Choroid plexus epithelial cell (primary cell): ENCODE measurements at places on chromosomes 13 and 19.

GRCh38 chr13:34340534-34340933 lies 522.6 kb downstream of the RFC3 start:
- peak; percentile 69 for DNase-seq

GRCh38 chr13:113305208-113305607 lies 8.2 kb downstream of the LAMP1 start:
- DNase-seq: peak; percentile 35

DNA sequence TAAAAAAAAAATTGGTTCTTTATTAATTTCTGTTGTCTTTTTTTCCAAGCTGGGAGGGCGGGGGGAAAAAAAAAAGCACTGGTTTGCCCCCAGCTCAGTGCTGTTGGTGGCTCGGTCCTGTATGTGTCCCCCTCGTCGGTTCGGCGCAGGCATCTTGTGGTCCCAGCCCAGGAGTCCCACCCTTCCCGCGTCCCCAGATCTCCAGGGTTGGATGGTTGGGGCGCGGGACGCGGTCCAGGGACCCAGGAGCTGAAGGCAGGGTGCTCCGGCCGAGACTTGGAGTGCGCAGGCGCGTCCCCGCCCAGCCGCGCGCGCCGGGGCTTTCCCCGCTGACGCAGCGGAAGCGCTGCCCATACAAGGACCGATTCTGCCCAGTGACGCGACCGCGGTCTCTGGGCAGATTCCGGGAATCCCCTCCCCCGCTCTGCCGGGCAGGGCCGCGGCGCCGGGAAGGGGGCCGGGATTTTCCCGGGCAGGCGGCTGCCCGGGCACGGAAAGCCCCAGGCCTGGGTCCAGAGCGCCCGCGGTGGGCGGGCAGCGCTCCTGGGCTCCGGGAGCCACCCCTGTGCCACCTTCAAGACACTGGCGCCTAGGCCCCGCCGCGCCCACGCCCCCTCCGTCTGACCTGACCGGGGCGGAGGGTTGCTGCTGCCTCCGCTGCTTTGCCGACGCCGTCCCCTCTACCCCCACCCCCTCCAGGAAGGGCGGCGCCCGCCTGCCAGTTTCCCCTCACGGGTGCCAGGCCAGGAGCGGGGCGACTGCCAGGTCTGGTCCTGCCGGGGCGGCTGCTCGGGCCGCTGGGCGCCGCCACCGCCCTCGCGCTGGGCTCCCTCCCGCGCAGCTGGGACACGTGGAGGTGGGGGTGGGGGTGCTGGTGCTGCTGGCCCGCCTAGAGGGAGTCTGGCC lies 2.3 kb downstream of the JUNB start:
- peak; percentile 96 for DNase-seq

DNA sequence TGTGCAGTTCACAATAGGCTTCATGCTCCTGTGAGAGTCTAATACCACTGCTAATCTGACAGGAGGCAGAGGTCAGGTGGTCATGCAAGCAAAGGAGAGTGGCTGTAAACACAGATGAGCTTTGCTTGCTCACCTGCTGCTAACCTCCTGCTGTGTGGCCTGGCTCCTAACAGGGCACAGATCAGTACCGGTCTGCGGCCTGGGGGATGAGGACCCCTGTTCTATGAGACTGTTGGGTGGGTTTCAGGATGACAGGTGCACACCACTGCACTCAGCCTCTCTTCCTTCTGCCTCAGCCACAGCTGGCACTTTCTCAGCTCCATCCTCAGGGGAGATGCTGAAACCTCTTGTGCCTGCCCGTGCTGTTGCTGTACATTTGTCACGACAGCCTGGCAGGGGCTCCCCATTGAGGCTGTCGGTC lies 9.7 kb downstream of the CLEC4G start:
- no peak for DNase-seq

- no peak for DNase-seq
Observed at GRCh38 chr13:103033999-103034398, 32.2 kb downstream of the SLC10A2 start.

DNA sequence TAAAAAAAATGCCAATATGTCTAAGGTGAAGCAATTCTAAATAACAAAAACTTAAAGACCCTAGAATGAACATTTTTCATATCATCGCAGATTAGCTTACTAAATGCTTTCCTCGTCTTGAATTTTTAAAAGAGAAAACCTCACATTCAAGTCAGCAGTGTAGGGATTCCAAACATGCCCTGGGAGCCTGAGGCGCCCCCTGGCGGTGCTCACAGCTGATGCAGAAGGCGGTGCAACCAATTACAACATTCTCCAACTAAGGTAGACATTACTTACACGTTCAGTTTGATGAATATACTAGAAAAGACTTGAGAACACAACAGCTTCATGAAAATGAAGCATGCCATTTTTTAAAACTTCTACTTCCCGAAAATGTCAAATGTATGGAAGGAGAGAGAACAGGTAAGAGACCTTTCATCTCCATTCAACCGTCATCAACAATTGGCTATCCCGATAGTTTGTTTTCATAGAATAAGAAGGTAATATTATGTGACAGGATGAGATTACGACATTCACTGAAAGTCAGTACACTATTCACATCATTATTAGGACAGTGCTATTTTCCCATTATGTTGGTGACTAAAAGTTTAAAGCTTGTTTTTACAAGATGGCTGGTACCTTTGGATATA lies 304.4 kb downstream of the DCLK1 start:
- no peak for DNase-seq
